ENCODE measurements at places on chromosomes 12 and 14.
A peak's percentile ranks its signal among the peaks of the same experiment; 100 is the strongest.

GRCh38 chr14:103522649-103523574 is at the start of gene CKB:
CKB (minus strand) TSS chr14:103522830; CDS start chr14:103522493, 337 bp downstream.
- DNase-seq, result no peak

DNA sequence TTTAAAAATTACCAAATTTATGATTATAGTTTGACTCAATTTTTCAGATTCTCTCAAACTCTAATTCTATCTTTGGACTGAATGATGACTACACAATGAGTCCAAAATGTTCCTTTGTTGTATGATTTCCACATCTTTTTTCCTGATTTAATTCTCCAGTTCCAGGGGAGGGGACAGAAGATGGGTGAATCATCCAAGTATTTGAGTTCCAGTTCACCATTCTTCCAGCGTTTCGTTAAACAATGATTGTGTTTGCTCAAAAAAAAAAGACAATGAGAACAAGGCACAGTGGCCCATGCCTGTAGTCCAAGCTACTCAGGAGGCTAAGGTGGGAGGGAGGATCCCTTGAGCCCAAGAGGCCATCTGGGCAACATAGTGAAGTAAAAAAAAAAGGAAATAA is 23.8 kb downstream of the BAZ1A start:
- DNase-seq, result no peak

DNA sequence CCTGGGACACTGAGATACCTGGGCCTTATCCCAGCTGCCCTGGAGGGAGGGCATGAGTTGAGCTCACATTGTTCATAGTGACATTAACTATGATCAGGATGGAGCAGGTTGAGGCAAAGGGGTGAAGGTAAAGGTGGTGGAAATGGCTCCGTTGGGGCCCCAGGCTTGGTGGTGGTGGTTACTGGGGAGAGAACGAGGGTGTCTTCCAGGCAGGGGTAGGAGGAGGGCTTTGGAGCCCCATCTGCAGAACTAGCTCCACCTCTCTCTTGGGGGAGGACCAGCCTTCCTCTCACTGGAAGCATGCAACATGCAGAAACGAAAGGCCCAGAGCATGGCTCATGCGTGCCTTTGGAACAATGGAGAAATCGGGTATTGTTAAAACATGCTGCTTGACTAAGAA is 217.0 kb downstream of the SLC41A2 start:
- DNase-seq, result no peak

- no peak for DNase-seq
Measured at GRCh38 chr12:88435334-88436076, 144.8 kb downstream of the KITLG start.

- DNase-seq, result no peak
Measured at GRCh38 chr12:2919249-2919648, 28.6 kb downstream of the TULP3 start.

DNA sequence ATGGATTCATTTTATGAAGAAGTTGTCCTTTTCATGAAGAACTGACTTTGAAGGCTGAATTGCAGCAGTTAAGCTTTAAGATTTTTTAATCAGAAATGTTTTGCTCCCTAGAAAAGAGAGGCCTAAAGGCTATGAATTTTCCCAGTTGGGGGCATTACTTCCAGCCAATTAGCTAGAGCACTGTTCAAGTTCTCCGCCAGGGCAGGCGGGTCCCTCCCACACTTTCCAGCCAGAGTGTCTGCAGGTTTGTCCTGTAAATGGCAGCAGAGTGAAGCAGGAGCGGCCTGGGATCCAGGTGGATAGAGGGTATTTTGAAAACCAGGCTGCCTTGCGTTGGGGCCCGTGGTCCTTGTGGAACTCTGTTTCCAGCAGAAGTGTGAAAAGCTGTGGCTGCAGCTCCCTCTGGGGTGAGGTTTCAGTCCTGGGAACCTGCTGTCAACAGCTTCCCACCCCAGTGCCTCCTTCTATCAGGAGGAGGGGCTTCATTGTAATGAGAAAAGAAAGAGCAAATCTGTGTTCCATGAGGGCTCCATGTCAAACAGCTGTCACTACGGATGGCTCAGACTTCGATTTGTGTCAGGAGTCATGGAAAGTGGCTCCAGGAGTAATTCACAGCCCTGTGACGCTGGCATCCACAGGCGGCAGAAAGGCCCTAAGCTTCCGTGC is 210.7 kb upstream of the TMEM132C start:
- DNase-seq, result no peak

DNA sequence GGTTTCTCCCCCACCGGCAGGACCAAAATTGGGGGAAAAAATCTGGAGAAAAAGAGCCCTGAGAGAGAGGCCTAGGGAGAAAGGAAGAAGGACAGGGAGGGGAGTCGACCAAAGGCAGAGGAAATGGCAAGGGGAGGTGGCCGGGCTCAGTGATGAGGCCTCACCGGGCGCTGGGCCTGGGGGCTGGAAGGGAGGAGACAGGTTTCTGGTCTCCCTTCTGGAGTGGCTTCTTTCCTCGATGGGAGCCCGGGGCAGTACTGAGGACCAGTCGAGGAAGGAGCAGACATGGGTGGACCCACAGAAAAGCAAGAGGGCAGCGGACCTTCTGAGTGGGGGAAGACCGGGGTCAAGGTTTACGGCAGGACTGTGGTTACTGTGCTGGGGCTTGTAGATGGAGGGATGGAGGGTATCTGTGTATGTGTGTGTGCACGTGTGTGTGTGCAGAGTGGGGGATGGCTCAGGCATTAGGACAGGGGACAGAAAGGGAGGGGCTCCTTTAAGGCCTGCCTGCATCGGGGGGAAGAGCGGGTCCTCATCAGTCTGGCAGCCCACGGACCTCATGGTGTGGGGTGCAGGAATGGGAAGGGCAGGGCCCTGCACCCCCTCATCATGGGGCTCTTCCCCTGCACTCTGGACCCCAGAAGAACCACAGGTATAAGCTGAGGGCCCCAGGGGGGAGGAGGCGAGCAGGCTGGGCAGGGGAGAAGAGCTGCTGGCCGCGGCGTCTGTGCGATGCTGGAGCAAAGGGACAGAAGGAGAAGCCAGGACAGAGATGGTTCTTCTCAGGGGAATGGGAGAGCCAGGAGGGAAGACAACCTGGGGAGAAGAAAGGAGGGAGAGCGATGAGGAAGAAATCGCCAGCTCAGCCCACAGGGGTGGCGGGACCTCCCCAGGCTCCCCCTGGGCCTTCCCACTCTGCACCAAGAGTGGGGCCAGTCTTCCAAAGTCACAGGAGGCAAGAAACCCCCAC is 15.1 kb upstream of the RPLP0 start:
- no peak for DNase-seq

DNA sequence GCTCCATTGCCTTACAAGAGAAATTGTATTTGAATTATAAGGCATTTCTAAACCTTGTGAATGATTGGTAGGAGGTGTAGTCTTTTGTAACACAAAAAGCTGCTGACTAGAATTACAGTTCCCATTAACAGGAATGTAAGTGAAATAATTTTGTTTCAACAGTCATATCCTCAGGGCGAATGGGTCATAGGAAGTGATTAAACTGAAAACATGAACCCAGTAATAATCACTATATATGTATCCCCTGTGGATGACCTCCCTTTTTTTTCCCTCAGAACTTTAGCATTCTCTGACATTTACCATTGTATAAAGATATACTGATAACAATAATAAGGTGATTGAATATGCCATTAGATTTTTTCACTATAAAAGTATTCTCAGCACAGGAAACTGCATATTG is 312.3 kb downstream of the ATP23 start:
- DNase-seq, result no peak

- DNase-seq, result no peak
Measured at GRCh38 chr12:21672146-21672545, 14.5 kb upstream of the LDHB start.

GRCh38 chr12:104294927-104295668 is 8.4 kb upstream of the EID3 start:
- no peak for DNase-seq

GRCh38 chr12:54970741-54971140 is 13.8 kb downstream of the TESPA1 start:
- DNase-seq, result no peak

DNA sequence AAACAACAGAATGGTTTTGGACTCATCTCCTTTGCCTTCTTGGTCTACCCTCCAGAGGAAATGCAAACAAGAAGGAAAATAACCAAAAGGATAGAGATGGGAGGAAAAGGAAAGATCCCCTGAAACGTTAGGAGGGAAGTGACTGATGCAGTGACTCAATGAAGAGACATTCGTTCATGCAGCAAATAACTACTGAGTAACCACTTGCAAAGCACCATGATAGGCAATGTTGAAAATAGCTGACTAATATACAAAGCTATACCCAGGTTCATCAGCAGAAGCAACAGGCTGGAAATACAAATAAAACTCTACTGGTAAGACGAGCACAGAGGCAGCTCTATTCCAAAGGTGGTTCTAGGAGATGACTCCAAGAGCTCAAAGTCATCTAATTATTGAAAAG is 41.8 kb downstream of the R3HDM2 start:
- no peak for DNase-seq

DNA sequence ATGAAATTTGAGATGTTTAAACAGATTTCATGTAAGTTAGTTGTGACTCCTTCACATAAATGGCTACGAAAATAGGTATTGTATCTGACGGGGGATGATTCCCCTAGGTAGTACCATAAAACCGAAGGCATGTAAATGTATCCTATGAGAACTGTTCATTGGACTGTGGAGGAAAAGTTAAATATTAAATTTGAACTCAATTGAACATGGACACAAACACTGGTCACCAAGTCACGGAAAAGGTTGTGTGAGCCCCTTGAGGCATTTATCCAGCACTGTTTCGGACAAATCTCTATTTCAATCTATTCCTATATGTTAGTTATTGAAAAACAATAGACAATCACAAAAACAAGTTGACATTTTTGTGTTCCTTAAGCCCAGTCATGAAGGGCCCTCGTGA is 1014.3 kb upstream of the NOVA1 start:
- no peak for DNase-seq

GRCh38 chr14:75432411-75432810 is 4.6 kb downstream of the JDP2 start:
- DNase-seq, result no peak

DNA sequence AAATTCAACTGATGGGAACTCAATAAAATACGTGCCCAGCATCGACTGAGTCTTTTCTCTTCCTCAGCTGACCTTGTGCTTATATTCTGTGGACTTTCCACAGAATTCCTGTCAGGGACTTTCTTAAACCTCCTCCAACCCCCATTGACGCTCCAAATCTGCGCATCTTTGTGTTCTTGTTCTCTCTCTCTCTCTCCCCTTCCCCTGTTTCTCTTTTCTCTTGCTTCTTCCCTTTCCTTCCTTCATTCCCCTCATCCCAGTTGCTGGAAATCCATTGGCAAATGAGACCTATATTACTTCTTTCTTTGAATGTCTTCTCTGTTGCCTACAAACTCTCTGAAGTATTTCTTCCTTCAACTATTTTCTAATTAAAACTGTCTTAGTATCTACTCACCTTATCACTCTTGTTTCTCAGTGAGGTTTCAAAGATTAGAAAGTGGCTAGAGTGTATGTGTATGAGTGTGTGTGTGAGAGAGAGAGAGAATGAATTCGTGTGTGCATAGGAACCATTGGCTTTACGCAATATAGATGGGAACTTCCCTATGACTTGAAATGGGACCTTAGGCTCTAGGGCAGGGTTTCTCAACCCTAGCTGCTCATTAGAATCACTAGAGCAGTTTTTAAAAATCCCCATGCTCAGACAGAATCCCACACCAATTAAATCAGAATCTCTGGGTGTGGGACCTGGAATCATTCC is 41.8 kb upstream of the DHRS7 start:
- no peak for DNase-seq

GRCh38 chr14:100439781-100440180 is 116.6 kb downstream of the SLC25A47 start:
- no peak for DNase-seq

DNA sequence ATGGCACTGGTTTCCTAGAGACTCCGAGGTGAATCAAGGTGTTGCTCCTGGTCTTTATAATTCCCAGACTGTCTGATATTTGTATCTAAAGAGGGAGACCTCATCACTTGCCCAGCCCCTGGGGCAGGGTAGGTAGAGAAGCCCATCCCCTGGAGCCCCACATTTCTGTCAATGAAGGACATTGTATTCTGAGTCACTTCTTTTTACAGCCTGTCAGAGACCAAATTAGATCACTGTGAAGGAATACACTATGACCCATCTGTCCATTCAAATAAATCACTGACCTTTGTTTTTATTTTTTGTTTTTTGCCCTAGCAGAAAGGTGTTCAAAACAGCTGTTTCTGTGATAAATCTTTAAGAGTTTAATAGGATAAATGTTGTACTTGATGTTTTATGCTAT is 67.9 kb upstream of the ANO6 start:
- DNase-seq, result no peak

GRCh38 chr14:76806446-76806845 is 6.2 kb downstream of the ANGEL1 start:
- DNase-seq, result no peak

- DNase-seq, result no peak
Measured at GRCh38 chr14:72573725-72574417, 320.0 kb downstream of the DPF3 start.

GRCh38 chr12:79857675-79858074 is 77.2 kb downstream of the PPP1R12A start:
- DNase-seq, result no peak

DNA sequence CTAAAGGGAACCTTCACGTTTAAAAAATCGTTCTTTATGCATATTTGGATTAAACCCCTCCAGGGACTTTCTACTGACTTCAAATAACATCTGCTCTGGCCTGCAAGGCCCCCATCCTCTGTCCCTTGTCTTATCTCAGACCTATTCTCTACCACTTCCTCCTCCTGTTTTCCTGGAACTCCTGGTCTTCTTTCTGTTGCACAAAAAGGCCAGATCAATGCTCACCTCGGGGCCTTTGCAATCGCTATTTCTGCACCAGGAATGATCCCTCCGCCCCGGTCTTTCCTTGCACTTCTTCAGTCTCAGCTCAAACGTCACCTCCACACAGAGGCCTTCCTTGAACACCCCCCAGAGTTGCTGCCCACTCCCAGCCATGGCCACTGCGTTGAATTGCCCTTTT is 57.6 kb upstream of the BEGAIN start:
- DNase-seq, result no peak

DNA sequence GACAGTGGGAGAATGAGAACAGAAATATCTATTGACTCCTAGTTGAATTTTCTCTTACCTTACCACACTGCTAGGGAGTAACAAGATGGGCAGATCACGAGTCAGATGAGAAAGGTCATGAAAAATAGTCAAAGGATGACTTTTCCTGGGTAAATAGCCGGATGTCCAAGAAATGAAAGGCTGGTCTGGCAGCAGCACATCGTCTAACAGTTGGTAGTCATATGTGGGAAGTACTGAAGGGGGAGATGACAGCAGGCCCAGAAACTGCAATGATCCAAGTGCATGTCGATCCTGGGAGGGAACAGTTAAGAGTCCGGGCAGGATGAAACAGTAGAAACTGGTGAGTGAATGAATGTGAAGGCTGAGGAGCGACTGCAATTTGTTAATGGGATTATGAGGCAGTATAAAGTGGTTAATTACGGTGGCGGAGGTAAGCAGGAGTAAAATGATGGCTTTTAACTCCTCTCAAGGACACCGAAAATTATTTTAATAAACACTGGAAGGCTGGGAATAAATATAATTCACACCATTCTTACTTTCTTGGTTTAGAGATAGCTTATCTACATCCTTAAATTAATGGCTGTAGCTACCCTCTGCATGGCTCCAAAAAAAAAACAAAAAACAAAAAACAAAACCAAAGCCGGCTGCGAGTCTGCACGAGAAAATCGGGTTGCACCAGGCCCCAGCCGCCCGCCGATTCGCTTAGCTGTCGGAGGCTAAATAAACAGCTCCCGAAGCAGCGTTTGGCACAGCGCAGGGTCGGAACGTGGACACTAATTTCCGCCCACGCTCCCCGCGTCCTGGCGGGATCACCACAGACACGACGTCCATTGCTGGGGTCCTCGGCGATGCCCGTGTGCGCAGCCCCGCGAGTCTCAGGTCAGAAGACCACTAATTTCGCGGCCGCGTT is 1.0 kb upstream of the ERC1 start:
- peak; percentile 13 for DNase-seq

All from stimulated activated CD8-positive, alpha-beta memory T cell treated with anti-CD3 and anti-CD28 coated beads, Interleukin-7, amount 100 ng/mL, for 1 hour (primary cell).